ENCODE measurements at places on chromosomes 5 and 9.

- DNase-seq, result no peak
Observed at GRCh38 chr5:78373231-78373630, 12.8 kb downstream of the SCAMP1 start.

- no peak for DNase-seq
Observed at GRCh38 chr9:2681981-2682380, 35.3 kb upstream of the KCNV2 start.

DNA sequence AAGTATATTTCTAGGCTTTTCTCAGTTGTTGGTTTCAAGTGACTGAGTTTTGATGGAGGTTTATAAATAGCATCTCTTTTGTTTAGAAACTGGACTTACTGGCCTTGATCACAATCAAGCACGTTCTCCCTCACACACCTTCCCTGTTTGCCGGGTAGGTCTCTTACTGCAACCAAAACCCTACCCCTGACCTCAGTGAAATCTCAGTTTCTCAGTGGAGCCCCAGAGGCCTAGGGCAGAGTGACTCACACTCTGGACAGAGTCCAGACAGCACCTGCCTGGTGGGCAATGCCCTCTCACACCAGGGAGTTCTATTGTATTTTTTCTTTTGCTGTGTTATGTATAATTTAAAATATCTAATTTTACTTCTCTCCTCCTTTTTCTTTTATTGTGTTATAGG is 48.4 kb upstream of the EPB41L4B start:
- no peak for DNase-seq

DNA sequence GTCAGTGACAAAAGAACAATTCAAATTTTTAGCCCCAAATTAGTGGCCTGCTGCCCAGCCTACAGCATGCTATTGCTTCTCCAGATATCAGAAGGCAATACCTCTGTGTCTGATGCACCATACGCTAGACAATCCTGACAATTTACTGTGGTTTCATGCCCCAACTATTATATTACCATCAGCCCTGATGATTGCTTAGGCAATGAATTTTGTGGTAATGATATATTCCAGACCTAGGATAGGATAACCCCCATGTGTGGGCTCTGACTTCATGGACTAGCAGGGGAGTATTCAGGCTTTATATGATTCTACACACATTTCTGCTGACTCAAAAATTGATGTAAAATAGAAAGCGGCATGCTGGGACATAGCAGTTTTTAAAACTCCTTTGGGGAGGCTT is 168.7 kb upstream of the FST start:
- no peak for DNase-seq

DNA sequence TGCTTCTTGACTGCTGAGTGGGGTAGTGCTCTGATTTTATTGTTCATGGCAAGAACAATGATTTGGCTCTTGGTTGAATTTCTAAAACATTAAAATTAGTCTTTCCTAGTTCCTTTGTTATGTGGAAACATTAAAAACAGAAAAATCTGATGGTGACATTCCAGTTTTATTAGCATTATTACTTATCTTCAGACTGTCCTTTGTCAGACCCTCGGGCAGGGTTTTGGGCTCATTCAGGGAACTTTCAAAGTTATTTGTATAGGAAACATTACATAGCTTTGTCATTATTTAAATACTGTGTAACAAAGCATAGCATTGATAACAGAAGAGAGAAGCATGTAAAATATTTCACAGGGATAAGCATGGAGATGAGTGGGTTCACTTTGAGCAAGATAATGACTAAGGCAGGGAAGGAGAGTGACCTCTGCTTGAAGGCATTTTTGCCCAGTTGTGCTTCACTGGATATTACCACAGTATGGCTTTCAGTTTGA is 119.9 kb downstream of the KDM4C start:
- no peak for DNase-seq

DNA sequence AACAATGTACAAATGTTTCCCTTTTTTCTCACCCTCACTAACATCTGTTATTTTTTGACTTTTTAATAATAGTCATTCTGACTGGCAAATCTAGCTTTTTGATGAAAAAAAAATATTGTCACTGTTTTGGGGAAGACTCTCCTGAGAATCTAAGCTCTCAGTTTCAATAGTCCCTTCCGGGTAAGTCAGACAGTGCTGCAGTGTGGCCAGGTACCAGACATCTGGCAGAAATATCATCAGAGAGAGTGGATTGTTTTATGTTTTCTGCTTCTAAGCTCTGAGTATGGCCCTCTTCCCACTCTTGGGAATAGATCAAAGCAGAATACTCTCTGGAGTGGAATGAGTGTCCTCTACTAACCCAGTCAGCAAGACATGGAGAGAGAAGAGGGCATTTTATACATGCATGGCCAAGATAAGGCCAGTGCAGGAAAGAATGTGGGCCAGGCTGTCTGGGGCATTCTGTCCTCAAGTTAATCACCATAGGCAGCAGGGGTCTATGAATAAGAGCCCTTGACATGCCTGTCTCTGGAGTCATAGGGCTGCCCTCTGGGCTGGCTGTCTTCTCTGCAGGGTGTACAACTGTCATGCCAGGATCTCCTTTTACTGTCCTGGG is 38.5 kb upstream of the OR2S2 start:
- DNase-seq, result no peak

GRCh38 chr5:140690941-140691924 is at the start of the genes HARS1 and HARS2:
TSS of gene HARS1 (minus strand) at chr5:140691370. CDS start at chr5:140691304, 66 bp downstream.
TSS of gene HARS2 (plus strand) at chr5:140691455. CDS start at chr5:140691649, 194 bp downstream.
- DNase-seq, result peak; percentile 78

DNA sequence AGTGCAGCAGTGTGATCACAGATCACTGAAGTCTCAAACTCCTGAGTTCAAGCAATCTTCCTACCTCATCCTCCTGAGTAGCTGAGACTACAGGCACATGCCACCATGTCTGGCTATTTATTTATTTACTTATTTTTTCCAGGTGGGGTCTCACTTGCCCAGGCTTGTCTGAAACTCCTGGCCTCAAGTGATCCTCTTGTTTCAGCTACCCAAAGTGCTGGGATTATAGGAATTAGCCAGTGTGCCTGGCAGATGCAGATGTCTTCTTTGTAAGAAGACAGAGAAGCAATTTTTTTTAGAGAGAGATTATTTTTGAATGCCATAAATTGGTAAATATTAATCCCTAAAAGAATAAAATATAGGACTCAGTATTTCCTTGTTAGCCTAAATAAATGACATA is 54.3 kb downstream of the CHSY3 start:
- DNase-seq, result no peak

GRCh38 chr9:35395076-35395705 is 94.7 kb upstream of the RUSC2 start:
- DNase-seq, result no peak

GRCh38 chr9:6567140-6567591 is 78.4 kb downstream of the GLDC start:
- DNase-seq, result peak; percentile 52

- no peak for DNase-seq
Observed at GRCh38 chr9:98823666-98824334, 16.3 kb downstream of the GALNT12 start.
